CD4-positive, alpha-beta T cell (primary cell): ENCODE measurements at places on chromosomes 6 and 20.
A peak's percentile ranks its signal among the peaks of the same experiment; 100 is the strongest.

DNA sequence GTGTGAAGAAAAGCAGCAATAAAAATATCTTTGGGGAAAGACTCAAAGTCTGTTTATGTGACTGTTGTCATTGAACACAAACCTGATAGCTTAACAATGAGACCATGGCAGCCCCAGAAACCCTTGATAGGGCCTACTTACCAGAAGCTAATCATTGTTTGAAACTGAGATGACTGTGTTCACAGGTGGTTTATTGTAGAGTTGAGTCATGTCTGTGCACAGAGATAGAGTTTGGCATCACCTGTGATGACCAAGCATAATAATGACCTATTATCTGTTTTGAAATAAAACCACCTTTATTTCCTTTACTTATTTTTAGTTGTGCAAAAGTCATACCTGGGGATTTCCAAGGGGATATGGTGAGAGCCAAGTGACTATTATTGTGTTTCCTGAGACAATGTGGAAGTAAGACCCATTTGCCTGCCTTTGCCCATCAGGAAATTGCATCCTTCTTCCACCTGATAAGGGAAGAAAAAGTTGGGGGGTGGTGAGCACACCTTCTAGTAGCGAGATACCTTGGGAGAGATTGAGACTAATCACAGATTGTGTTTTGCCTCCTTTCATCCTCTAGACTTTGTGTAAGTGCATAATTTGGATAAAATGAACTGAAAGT lies 456.9 kb upstream of the JAG1 start:
- no peak for DNase-seq

DNA sequence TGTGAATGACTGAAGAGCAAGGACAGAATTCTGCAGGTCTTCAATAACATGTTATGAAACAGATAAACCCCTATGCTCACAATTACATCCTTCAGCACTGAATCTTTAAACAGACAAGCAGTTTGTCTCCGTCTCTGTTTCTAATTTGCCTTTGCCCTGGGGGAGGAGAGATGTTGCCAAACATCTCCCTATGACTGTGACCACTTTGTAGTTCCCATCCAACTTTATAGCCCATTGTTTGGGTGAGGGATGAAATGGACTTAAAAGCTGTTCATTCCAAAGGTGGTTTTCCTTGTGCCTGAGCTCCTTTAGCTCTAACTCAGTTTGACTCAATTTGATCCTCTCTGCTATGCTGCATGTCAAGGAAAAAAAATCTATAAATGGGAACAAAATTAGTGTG lies 19.5 kb upstream of the ADTRP start:
- no peak for DNase-seq

DNA sequence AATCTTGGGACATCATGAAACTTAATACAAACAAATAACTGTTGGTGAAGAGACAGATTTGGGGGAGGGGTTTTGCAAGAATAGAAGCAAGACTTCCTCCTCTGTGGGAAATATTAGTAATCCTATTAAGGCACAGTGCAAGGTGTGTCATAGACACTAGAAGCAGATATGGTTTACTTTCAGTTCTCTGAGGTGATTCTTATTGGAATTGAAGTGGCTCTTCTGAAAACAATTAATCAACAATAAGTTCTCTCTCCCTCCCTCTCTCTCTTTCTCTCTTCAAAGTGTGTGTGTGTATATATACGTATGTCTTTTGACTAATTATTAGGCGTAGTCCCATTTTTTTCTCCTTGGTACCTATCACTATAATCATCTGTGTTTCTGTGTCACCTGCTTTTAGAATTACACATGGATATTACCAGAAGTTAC lies 99.8 kb downstream of the HIVEP2 start:
- DNase-seq: peak; percentile 61

DNA sequence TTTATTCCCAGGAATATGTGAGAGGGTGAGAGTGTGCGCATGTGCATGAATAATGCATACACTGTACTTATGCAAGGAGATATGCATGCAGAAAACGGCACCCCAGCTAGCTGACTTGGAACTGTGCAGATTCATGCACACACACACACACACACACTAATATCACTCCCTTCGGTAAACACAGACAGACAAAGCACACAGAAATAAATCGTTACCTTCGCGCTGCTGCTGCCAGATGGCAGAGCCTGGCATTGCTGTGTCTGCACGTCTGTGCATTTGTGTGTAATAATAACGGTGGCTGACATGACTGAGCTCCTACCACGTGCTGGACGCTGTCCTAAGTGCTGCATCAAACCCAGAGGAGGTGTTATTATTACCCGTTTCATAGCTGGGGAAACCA lies 36.8 kb downstream of the PREX1 start:
- no peak for DNase-seq

DNA sequence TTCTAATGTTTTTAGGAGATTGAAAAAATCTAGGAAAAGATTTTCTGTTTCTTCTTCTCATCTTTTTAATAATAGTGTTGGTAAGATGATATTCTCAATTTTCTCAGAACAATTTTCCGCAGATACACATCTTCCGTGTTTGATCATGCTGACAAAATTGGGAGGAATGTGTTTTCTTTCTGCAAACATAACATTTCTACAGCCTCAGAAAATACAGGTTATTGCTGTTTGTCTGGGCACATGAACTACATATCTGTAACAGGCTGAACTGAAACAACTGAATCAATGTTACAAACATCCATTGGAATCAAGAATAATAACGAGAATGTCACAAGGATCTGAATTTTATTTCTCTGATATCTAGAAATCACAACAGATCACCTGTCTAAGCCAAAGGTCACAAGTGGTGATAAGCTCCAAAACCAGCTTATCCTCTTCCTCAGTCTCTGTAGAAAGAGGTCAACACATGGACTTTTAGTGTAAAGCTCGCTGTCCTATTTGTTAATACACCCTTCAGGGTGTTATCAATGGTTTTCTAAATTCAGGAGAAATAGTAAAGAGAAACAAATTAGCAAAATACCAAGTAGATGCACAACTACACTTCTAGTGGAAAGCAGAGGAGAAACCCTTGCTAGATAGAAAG lies 197.3 kb upstream of the MARCKS start:
- no peak for DNase-seq

DNA sequence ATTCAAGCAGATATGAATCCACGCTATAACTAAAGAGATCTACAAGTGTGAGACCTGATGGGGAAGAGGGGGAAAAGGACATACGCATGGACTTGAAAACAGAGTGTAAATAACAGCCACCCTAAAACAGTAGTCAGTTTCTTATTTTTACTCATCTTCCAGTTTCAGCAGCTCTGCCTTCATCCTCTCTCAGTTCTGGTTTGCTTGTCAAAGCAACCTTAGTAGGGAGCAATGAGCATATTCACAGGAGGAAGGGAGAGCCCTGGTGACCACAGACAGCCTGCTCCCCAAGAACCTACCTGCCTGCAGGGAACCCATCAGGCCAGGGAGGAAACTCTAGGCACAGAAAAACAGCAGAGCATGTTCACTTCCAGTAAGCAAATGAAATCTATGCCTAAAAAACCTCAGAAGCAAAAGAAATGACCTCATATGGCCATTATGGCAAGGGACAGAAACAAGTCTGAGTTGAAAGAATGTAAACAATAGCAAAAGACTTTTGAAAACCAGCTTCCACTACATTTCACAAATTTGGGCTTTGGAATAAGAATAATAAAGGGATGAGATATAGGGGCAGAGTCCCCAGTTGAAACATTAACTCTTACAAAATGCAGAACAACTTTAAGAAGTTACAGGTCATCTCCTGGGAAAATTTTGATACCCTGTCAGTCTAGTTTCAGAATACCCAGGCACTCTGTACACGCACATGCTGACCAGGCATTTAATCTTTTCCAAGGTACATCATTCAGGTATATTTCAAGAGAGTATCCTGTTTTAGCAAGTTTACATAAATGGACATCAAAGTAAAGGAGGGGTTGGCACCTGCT lies 120.8 kb upstream of the BCLAF1 start:
- no peak for DNase-seq

DNA sequence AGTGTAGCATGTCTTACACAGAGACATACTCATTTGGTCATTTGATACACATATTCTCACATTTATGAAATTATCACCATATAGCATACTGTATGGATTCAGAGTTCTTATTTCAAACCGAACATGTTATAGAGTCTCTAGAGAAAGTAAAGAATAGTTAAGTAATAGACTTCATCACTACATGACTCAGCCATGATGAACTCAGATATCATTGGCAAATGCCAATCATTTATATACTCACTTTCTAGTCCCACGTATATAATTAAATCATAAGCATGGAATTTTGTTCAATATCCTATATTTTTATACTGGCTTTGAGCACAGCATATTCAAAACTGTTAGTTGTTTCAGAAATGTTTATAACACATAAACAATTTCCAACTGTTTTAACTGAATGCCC lies 749.9 kb downstream of the HACE1 start:
- no peak for DNase-seq
